ENCODE measurements at places on chromosomes 3 and 15. TPM values are rescaled to one million over a fixed set of nuclear protein-coding genes. Genes with fewer than 3 reads are reported as not detected.

The EPHA3 gene
- 136 TPM for total RNA-seq

The COL7A1 gene
- total RNA-seq: 1.2 TPM

The DAZL gene
- not detected for total RNA-seq

The HOMER2 gene
- total RNA-seq: 45.2 TPM

The LRRIQ4 gene
- 0.82 TPM for total RNA-seq

The AP3B2 gene
- total RNA-seq: 55.8 TPM

The NANOGP8 gene
- total RNA-seq: not detected

The METTL6 gene
- 86.0 TPM for total RNA-seq

The ZSCAN2 gene
- total RNA-seq: 34.2 TPM

The CACNA1D gene
- total RNA-seq: 21.6 TPM

The ARRDC4 gene
- total RNA-seq: 40.4 TPM

The LRTM1 gene
- not detected for total RNA-seq

The POC1A gene
- 2.4 TPM for total RNA-seq

The GRM7 gene
- 101 TPM for total RNA-seq

The SATB1 gene
- 67.7 TPM for total RNA-seq

The FEZF2 gene
- 12.2 TPM for total RNA-seq

The ARF4 gene
- total RNA-seq: 132 TPM

The GP5 gene
- total RNA-seq: not detected

All from frontal cortex (tissue), 4 donors.